T-cell (primary cell): ENCODE measurements at places on chromosomes 1 and 21.
A peak's percentile ranks its signal among the peaks of the same experiment; 100 is the strongest.

- no peaks in the 10 kb centered on the region for H3K27me3 ChIP-seq
- no peaks in the 10 kb centered on the region for H3K36me3 ChIP-seq
- no peak for DNase-seq
- no peaks in the 10 kb centered on the region for H3K4me1 ChIP-seq
Measured at GRCh38 chr1:64487061-64487460, 17.1 kb downstream of the CACHD1 start.

DNA sequence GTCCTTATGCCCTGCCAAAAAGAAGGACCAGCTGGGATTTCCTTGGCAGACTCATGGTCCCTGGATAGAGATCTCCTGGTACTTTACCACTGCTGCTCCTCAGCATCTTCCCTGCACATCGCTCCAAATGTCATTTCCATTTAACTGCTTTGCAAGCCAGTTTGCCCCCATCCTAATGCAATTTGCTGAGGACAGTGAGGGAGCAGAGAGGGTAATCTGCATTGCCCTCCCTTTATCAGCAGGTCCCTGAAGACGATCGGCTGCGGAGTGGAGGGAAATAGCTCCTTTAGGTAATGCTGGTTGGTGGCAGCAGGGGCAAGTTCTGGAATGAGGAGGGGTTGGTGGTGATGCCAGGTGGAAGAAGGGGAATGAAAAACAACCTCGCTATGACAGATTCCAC lies 2.7 kb downstream of the PLXNA2 start:
- no peaks in the 10 kb centered on the region for H3K36me3 ChIP-seq
- H3K4me3 ChIP-seq = no peak overlapping the region
- H3K4me1 ChIP-seq = peaks cover 17% of the 10 kb centered on the region
- peaks cover 58% of the 10 kb centered on the region for H3K27me3 ChIP-seq
- no peak for DNase-seq

DNA sequence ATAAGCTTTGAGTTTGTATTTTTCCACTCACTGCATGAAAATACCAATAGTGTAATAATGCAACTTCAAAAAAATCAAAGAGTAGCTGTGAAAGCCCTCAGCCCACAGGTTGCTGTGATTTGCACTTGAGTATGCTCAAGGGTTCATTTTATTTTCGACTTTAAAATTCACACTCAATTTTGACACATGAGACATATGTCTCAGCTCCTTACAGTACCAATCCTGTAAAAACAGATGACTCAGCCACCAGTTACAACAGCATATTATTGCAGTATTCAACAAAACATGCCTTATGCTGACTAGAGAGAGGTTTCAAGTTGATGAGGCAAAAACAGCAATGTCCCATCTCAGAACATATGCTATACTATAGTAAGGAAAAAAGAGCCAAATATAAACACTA lies 66.1 kb downstream of the CYYR1 start:
- no peak for DNase-seq
- no peaks in the 10 kb centered on the region for H3K4me1 ChIP-seq

DNA sequence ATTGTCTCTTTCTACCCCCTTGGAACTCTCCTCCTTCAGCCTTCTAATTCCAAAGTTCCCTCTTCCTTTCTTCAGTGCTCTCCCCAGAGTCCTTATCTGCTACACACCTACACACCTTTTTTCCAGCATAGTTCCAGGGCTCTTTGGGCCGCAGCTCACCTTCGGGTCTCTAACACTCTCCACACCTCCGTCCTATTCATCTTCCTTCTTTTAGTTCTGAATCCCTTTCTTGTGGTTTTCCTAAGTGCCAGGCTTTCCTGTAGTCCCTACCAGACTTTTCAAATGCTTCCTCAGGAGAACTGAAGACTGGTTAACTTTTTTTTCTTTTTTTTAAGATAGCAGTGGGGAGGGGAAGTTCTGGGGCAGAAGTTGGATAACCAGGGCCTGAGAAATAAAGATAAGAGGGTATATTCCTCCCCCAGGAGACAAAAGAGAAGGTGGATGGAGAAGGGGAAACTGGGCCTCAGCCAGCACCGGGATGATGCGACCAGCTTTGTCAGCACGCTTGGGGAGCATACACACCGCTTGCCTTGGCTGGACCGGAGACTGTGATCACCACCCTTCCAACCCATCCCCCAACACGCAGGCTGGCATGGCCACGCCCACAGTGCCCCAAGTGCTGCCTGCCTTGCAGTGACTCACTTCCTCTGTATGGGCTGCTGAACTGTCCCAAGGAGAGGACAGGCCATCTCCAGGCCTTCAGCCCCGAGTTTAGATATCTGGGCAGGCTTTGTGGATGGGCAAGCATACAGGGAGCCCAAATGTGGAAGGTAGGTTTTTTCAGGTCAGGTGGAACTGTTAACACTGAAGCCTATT lies 2.5 kb upstream of the CERS2 start:
- H3K27ac ChIP-seq = peak overlapping the region; percentile 49
- no peak overlapping the region for H3K4me3 ChIP-seq
- peak; percentile 57 for DNase-seq
- peaks cover 5% of the 10 kb centered on the region for H3K27me3 ChIP-seq
- H3K36me3 ChIP-seq = no peaks in the 10 kb centered on the region

DNA sequence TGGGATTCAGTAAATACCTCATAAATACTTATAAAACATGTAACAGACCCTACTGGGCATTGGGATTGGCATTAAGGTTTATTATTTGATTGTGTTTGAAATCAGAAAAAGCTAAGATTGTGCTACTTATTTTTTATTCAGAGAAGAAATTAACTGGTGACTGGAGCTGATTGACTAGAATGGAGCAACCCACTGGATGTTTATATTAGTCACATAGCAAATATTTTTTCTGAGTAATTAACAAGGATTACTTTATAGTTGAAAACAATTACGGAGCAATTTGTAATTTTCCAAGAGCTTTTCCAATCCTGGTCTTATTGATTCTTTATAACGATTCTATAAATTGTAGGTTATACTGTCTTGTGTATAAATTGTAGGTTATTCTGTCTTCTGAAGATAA lies 208.7 kb downstream of the HLX start:
- H3K4me1 ChIP-seq = no peaks in the 10 kb centered on the region
- no peak overlapping the region for H3K27ac ChIP-seq
- no peaks in the 10 kb centered on the region for H3K36me3 ChIP-seq
- no peaks in the 10 kb centered on the region for H3K27me3 ChIP-seq
- no peak for DNase-seq

- no peak overlapping the region for H3K4me3 ChIP-seq
- H3K27me3 ChIP-seq = no peaks in the 10 kb centered on the region
- H3K27ac ChIP-seq = no peak overlapping the region
- H3K4me1 ChIP-seq = no peaks in the 10 kb centered on the region
- no peak for DNase-seq
Measured at GRCh38 chr21:42645211-42646075, 8.0 kb upstream of the PDE9A start.

DNA sequence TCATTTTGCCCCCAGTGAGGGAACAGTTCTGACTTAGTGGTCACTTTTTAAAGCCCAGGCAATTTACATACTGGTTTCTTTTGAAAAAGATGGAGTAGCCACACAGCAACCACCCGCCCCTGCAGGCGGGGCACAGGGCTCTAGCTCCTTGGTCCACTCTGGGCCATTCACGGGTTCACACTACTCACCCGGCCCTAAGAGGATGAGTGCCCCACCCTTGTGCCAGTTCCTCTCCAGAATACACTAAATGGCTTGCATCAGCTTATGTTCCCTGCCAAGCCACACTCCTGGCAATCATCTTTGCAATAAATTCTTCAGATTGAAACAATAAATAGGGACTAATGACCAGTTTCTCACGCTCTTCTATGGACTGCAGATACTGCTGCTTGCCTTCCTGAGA lies 15.7 kb upstream of the ATP13A2 start:
- no peaks in the 10 kb centered on the region for H3K4me1 ChIP-seq
- no peak for DNase-seq
- H3K36me3 ChIP-seq = peaks cover 89% of the 10 kb centered on the region

DNA sequence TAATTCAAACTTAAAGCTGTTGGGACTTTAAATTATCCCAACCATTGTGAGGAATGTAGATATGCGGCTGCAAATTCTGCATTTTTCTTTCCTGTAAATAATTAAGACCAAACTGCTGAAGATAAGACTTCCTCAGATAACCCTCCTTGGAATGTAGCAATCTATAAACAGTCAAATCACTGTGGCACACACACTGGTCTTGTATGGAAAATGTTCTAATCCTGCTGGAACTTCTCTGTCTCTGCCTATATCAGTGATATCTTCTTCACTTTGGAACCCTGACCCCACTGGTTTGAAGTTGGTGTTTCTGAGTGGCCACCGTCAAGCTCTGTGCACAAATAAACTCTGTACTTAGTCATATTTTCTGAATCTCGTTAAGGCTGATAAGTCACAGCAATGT lies 32.9 kb downstream of the HSF2BP start:
- no peak overlapping the region for H3K27ac ChIP-seq
- H3K36me3 ChIP-seq = no peaks in the 10 kb centered on the region
- H3K4me3 ChIP-seq = no peak overlapping the region
- no peaks in the 10 kb centered on the region for H3K27me3 ChIP-seq

- H3K27me3 ChIP-seq = no peaks in the 10 kb centered on the region
- H3K4me1 ChIP-seq = no peaks in the 10 kb centered on the region
- DNase-seq = no peak
Measured at GRCh38 chr1:158028969-158029368, 35.5 kb downstream of the KIRREL1 start.

DNA sequence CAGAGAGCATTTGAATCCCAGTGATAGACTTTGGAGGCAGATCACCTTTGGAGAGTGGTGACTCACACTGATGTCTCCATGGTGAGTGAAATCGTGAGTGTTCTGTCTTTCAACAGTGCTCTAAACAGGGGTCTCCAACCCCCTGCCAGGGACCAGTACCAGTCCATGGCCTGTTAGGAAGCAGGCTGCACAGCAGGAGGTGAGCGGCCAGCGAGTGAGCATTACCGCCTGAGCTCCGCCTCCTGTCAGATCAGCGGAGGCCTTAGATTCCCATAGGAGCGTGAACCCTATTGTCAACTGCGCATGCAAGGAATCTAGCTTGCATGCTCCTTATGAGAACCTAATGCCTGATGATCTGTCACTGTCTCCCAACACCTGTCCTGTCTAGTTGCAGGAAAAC lies 61.8 kb upstream of the B3GALNT2 start:
- H3K4me1 ChIP-seq = peaks cover 5% of the 10 kb centered on the region
- DNase-seq = no peak
- no peak overlapping the region for H3K27ac ChIP-seq
- no peak overlapping the region for H3K4me3 ChIP-seq
- no peaks in the 10 kb centered on the region for H3K36me3 ChIP-seq
- H3K27me3 ChIP-seq = peaks cover 3% of the 10 kb centered on the region

DNA sequence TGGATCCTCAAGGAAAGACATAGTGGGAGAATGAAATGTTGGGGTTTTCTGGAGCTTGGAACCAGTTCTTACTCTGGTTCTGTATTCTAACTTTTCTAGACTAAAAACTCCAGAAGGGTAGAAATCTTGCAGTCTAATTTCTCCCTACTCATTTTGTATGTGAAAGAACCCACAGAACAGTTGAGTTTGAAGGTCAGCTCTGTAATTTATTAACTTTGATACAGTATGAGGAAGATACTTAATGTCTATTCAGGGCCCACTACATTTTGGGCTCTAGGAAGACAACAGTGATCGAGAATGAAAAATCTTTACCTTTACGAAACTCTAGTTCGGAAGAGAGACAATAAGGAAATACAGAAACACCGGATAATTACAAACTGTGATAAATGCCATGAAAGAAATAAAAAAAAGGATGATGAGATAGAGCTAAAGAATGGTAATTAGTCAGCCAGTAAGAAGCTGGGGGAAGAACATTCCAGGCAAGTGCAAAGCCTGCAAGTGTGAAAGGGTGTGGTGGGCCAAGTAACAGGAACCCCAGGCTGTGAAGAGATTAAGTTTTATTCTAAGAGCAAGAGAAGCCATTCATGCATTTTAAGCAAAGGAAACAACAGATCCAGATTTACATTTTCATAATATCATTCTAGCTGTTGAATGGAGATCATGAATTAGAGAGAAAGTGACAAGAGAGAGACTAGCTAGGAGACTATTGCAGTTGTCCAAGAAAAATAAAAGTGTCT lies 159.9 kb upstream of the HMCN1 start:
- no peaks in the 10 kb centered on the region for H3K36me3 ChIP-seq
- H3K4me1 ChIP-seq = peaks cover 3% of the 10 kb centered on the region
- no peak for DNase-seq
- H3K27ac ChIP-seq = no peak overlapping the region
- no peaks in the 10 kb centered on the region for H3K27me3 ChIP-seq
- H3K4me3 ChIP-seq = no peak overlapping the region

GRCh38 chr1:109535971-109536491 lies 3.6 kb upstream of the GPR61 start:
- no peak overlapping the region for H3K27ac ChIP-seq
- H3K36me3 ChIP-seq = no peaks in the 10 kb centered on the region
- no peaks in the 10 kb centered on the region for H3K27me3 ChIP-seq
- H3K4me1 ChIP-seq = peaks cover 20% of the 10 kb centered on the region
- H3K4me3 ChIP-seq = no peak overlapping the region

- H3K27ac ChIP-seq = no peak overlapping the region
- H3K36me3 ChIP-seq = no peaks in the 10 kb centered on the region
- no peak for DNase-seq
- H3K27me3 ChIP-seq = no peaks in the 10 kb centered on the region
- H3K4me3 ChIP-seq = no peak overlapping the region
Measured at GRCh38 chr1:178986204-178986603, 39.5 kb upstream of the FAM20B start.

- DNase-seq = no peak
- no peaks in the 10 kb centered on the region for H3K36me3 ChIP-seq
- H3K4me3 ChIP-seq = no peak overlapping the region
- peaks cover 2% of the 10 kb centered on the region for H3K4me1 ChIP-seq
Measured at GRCh38 chr1:1187938-1188337, 14.3 kb downstream of the TTLL10 start.

DNA sequence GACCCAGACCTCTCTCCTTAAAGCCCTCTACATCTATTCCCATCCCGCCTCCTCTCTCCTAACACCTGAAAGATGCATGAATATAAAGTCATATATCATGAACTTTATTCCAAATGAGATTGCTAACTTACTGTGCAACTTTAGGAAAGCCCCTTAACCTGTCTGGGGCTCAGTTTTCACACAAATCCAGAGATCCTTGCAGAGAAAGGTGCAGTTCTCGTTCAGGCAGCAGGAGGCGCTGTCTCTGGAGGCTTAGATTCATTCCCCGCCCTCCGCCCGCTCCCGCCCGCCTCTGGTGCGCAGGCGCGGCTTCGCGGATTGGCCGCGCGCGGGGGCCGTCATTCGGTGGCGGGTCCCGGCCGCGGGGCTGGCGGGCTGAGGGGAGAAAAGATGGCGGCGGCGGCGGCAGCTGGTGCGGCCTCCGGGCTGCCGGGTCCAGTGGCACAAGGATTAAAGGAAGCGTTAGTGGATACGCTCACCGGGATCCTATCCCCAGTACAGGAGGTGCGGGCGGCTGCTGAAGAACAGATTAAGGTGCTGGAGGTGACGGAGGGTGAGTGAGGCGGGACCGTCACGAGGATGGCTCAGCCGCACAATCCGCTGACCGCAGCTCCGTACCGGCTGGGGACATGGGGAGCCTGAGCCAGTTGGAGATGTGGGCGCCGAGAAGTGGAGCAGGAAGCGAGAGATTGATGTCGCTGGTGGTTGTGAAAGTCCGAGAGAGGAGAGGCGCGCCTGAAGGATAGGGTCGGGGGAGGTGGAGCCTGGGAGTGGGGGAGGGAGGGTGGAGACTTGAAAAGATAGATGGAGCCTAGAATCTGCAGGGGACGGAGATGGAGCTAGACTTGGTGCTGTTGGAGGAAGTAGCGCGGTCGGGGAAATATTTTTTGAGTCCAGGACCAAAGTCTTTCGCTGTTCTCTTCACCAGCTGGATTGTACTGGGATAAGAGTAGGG lies at the start of gene IPO9:
Gene IPO9, plus strand, starts transcription at position 338 of the 955 bp plus-strand sequence. Its CDS starts 53 bp downstream, at position 391.
- H3K27ac ChIP-seq = peak within 1 kb of the TSS; percentile 86
- peaks cover 20% of the 10 kb centered on the region for H3K4me1 ChIP-seq
- no peaks in the 10 kb centered on the region for H3K27me3 ChIP-seq
- DNase-seq = peak; percentile 90
- no peaks in the 10 kb centered on the region for H3K36me3 ChIP-seq
- H3K4me3 ChIP-seq = peak within 1 kb of the TSS; percentile 97
